ENCODE measurements at places on chromosomes 6 and 20. TPM values are rescaled to one million over a fixed set of nuclear protein-coding genes. Genes with fewer than 3 reads are reported as not detected.
A peak's percentile ranks its signal among the peaks of the same experiment; 100 is the strongest.

DNA sequence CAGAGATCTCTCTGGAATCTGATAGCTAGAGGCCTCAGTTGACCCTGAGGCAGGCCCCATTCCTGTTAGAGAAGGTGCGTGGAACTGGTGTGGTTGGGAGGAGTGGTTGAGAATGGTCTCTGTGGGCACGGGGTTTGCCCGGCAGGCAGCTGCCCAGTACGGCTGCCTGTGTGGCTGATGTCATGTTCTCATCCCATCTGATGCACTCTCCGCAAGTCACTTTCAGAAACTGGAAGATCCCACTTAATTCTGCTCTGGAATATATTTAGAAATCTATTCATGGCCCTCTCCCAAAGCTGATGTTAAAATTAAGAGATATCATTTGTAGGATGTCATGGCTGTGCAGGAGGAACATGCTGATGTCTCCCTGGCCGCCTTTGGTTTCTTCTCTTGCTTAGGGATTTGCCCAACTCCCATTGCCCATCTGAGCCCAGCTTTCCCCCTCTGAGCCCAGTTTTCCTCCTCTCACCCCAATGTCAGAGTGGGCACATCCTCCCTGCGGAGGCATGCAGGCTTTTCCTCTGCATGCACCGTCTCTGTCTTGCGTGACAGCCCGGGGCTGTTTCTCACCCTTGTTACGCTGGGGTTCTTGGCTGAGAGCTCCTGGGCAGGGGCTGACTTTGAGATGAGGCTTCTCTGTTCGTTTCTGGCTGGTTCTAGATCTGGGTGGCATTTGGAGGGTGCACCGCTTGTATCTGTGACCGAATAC is 21.0 kb downstream of the PHACTR3 start:
- H3K4me1 ChIP-seq, result no peaks in the 10 kb centered on the region
- DNase-seq, result no peak
- H3K27me3 ChIP-seq, result peaks cover 34% of the 10 kb centered on the region
- H3K27ac ChIP-seq, result no peak overlapping the region

GRCh38 chr6:43149265-43149664 is 21.8 kb upstream of the SRF start:
- no peak for DNase-seq
- no peaks in the 10 kb centered on the region for H3K4me1 ChIP-seq
- H3K4me3 ChIP-seq, result no peak overlapping the region
- H3K36me3 ChIP-seq, result peaks cover 4% of the 10 kb centered on the region

DNA sequence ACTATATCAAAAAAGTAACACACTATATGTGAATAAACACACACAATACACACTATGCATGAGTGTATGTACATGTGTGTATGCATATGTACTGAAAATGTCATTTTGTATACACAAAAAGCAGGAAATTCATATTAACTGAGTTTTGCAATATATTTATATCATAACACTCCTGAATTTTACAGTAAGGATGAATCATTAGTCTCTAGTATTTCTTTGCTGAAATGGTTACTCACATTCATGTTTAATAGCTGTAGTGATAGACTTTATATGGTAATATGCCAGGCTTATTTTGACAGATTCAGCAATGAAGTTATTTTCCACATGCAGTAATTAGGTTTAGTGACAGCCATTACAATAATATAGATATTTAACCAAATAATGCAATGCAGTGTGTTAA is 1216.2 kb upstream of the CITED2 start:
- no peak for DNase-seq
- H3K27ac ChIP-seq, result no peak overlapping the region
- no peak overlapping the region for H3K4me3 ChIP-seq
- H3K4me1 ChIP-seq, result no peaks in the 10 kb centered on the region
- peaks cover 3% of the 10 kb centered on the region for H3K36me3 ChIP-seq

Gene BEND6
- 0.46 TPM for total RNA-seq

DNA sequence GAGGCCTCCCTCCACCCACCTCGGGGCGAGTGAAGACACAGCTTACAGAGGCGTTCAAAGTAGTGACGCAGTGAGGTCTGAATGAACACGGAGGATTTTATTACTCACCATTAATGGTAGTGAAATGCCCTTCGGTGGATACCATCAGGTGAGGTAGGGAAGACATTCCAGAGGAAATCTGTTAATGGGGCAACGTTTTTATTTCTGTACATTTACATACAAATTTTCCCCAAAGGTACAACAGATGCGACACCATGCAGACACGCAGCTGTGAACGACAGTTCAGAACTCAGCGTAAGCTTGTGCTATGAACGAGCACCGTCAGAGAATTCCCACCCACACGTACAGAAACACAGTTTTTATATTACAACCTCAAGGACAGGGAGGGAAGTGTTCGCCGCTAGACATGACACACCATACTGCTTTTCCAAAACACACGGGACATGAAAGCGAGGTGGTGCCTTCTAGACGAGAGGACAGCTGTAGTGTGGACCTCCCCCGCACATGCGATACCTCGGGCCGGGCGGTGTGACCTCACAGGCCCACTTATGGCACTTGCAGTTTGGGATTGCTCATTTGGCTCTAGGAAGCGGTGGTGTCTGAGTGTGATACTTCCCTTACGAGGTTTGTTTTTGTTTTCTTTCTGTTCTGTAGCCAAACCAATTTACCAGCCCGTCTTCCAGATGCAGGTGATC is 10.7 kb downstream of the PSMG4 start:
- no peak overlapping the region for H3K27ac ChIP-seq
- H3K4me3 ChIP-seq, result no peak overlapping the region
- no peak for DNase-seq
- H3K4me1 ChIP-seq, result no peaks in the 10 kb centered on the region
- no peaks in the 10 kb centered on the region for H3K27me3 ChIP-seq

- peaks cover 80% of the 10 kb centered on the region for H3K27me3 ChIP-seq
- H3K36me3 ChIP-seq, result no peaks in the 10 kb centered on the region
- H3K4me1 ChIP-seq, result peaks cover 3% of the 10 kb centered on the region
- peak overlapping the region; percentile 59 for H3K4me3 ChIP-seq
- H3K27ac ChIP-seq, result no peak overlapping the region
- no peak for DNase-seq
These were observed 496 bp downstream of the GRM4 start for GRCh38 chr6:34145161-34146020.

Gene NEURL2
- 6.3 TPM for total RNA-seq

Gene GNMT
- 1.7 TPM for total RNA-seq

GRCh38 chr6:1144842-1145767 is 166.8 kb upstream of the FOXQ1 start:
- peaks cover 5% of the 10 kb centered on the region for H3K4me1 ChIP-seq
- peaks cover 20% of the 10 kb centered on the region for H3K27me3 ChIP-seq
- H3K27ac ChIP-seq, result no peak overlapping the region
- no peak for DNase-seq

Gene KPNA5
- 24.5 TPM for total RNA-seq

DNA sequence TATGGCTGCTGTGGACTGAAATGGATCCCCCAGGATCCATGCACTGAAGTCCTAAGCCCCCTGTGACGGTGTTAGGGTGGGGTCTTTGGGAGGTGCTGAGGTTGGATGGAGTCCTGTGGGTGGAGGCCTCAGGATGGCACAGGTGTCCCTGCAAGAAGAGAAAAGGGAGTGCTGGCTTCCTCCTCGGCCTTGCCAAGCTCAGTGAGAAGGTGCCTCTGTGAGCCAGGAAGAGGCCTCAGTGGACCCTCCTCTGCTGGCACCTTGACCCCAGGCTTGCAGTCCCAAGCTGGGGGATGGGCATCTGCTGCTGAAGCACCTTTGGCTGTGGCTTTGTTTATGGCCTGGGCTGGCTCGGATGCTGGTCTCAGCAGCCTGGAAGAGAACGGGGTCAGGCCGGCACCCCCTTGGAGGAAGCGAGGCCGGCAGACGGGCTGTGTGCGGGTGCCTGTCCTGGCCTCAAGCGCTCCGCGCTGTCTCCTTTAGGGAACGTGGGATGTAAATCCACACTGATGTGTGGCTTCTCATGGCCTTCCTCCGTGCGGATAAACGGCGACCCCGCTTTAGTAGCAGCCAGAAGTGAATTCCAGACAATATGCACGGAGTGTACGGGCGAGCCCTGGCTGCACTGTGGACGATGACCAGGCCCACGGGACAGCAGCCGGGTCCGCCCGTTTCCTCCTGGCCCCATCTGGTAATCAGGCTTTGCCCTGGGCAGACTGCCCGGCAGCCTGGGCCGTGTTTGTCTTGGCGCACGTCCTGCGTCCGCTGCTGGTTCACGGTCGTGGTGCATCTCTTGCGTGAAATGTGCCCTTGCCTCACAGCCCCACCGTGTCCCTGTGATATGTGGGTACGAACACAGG is 182.6 kb downstream of the ERMARD start:
- DNase-seq, result no peak
- peaks cover 5% of the 10 kb centered on the region for H3K27me3 ChIP-seq
- peaks cover 17% of the 10 kb centered on the region for H3K4me1 ChIP-seq
- H3K4me3 ChIP-seq, result no peak overlapping the region

DNA sequence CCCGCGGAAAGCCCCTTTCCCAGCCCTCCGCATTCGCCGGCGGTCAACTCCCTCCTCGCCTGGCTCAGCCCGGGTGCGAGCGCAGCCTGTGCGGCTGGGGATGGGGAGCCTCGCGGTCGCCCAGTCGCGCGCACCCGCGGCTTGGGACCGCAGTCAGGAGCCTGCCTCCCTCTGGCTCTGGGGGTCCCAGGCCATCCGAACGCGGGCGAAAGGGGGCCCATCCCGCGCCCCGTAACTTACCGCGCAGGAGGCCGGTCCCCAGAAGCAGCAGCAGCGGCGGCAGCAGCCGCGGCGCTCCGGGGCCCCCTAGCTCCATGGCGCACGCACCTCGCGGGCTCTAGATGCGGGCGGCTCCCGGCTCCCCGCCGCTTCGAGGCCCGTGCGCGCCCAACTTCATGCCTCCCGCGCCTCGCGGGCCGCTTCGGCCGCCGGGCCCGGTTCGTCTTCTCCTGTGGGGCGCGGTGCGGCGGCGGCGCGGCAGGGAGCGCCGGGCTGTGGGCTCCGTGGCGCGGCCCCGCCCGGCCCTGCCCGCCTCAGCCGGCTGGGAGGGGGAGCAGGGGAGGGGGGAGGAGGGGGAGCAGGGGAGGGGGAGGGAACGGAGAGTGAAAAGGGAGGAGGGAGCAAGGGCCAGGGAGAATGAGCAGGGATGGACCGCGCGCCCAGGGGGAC is at the start of gene CHRNA4:
Gene CHRNA4, minus strand, starts transcription at position 500 of the 669 bp plus-strand sequence. Its CDS starts 184 bp downstream, at position 316.
- H3K4me1 ChIP-seq, result peaks cover 8% of the 10 kb centered on the region
- H3K4me3 ChIP-seq, result no peak within 1 kb of the TSS
- H3K27me3 ChIP-seq, result peaks cover 20% of the 10 kb centered on the region

Gene NFKBIL1
- total RNA-seq, result 28.7 TPM
